ENCODE measurements at places on chromosomes 5 and 9.

- no peak for DNase-seq
These were observed 971.1 kb upstream of the COX7C start for GRCh38 chr5:85646641-85647040.

DNA sequence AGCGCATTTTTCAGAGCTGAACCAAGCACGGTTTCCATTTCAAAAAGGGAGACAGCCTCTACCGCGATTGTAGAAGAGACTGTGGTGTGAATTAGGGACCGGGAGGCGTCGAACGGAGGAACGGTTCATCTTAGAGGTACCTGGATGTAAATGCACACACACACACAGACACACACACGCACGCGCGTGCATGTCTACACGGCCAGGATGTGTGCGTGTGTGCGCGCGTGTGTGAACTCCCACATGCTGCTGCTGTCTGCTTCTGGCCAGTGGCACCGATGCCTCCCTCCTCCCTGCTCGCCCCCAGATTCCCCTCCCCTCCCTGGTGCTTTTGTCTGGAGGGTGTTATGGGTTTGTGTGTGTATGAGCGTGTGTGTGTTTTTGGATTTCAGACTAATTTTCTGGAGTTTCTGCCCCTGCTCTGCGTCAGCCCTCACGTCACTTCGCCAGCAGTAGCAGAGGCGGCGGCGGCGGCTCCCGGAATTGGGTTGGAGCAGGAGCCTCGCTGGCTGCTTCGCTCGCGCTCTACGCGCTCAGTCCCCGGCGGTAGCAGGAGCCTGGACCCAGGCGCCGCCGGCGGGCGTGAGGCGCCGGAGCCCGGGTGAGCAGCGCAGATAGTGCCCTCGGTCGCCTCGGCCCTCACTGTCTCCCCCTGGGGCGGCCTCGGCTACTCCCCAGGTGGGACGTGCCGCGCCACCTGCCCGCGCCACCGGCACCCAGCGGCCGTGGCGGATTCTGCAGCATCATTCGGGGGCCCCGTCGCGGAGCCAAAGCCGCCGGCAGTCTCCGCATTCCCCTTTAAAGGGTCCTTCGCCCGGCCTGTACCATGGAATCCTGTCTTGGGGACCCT lies at the start of gene NTRK2:
Gene NTRK2 (plus strand): TSS at position 442 of the 850 bp plus-strand sequence. CDS start 1,020 bp downstream, outside the sequence.
- DNase-seq: no peak

DNA sequence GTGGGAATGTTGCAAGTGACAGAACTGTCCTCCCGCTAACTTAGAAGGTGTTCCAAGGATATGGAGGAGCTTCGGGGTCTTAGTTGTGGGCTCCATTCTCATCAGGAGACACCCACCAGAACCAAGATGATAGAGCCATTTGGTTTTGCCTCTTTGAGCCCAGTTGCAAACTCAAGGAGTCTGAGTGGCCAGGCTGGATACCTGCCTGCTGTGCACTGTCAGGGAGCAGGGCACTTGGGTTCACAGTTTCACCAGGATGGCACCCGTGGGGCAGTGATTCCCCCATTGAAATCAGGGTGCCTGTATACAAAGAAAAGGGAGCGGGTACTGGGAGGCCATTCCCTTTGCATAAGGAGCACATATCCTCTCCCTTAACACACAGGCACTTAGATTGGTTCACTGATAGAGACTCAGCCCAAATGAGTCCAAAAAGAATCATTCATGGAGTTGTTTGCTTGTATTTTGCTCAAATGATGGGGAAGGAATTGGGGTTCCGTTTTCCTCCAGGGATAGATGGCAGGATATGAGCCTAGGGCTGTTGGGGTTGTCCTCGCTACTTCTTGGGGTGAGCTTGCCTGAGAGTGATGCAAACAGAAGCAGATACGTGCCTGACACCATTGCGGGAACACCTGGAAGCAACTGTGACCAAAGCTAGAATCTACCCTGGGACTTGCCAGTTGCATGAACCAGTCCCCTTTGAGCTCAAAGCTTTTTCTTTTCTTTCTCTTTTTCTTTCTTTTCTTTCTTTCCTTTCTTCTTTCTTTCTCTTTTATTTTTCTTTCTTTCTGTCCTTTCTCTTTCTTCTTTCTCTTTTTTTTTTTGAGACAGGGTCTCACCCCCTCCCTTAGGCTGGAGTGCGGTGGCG lies 1.3 kb upstream of the PRR7 start:
- no peak for DNase-seq

- no peak for DNase-seq
These were observed 530.1 kb upstream of the DMAC1 start for GRCh38 chr9:8329561-8330283.

- DNase-seq: no peak
These were observed 194.3 kb downstream of the SMARCA2 start for GRCh38 chr9:2209400-2209799.

GRCh38 chr9:93059011-93059714 lies 662 bp downstream of the SUSD3 start:
- DNase-seq: no peak

DNA sequence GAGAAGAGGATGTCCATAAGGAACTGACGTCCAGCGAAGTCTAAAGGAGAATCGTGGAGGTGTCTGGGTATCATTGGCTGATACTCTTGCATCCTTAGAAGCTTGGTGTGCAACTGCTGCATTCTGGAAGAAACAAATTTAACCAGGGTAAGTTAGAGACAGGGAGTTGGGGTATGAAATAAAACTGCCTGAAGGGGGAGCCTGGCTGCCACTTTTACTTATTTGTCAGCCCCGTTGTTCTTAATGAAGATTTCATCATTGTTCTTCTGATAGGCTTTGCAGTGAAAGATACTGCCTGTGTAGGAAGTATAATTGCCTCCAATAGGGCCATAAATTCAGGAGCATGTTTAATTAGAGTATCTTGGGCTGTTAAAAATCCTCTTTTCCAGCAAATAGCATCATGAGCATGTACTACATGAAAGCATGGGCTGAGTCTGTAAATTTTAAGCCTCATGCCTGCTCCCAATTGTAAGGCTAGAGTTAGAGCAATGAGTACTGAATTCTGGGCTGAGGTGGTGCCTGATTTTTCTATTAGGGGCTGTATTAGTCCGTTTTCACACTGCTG lies 1264.5 kb upstream of the ACO1 start:
- no peak for DNase-seq

DNA sequence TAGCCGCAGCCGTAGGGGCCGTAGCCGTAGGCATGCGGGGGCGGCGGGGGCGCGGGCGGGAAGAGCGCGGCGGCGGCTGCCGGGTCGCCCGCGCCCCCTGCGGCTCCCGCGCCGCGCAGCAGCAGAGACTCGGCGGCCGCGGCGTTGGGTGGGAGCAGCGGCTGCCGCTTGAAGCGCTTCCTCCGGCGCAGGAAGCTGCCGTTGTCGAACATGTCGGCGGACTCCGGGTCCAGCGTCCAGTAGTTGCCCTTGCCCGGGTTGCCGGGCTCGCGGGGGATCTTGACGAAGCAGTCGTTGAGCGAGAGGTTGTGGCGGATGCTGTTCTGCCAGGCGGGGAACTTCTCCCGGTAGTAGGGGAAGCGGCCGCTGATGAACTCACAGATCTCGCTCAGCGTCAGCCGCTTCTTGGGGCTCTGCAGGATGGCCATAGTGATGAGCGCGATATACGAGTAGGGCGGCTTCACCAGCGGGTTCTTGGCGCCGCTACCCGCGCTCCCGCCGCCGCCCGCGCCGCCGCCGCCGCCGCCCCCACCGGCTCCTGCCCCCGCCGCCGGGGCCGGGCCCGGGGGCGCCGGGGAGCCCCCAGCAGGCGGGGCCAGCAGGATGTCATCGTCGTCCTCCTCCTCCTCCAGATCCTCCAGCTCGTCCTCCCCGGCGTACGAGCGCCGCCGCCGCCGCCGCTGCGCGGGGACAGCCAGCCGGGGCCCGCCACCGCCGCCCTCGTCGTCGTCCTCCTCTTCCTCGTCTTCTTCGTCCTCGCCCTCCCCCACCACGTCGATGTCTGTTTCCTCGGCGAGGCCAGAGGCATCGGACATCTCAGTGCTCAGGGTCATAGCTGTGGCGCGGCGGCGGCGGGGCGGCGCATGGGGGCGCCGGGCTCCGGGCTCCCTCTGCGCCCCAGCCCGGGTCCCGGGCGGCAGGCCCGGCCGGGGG lies 781 bp downstream of the FOXD1 start:
- no peak for DNase-seq

GRCh38 chr5:152282331-152282730 lies 122.7 kb downstream of the NMUR2 start:
- DNase-seq: no peak

GRCh38 chr9:86632537-86632936 lies 278.3 kb upstream of the TUT7 start:
- no peak for DNase-seq

DNA sequence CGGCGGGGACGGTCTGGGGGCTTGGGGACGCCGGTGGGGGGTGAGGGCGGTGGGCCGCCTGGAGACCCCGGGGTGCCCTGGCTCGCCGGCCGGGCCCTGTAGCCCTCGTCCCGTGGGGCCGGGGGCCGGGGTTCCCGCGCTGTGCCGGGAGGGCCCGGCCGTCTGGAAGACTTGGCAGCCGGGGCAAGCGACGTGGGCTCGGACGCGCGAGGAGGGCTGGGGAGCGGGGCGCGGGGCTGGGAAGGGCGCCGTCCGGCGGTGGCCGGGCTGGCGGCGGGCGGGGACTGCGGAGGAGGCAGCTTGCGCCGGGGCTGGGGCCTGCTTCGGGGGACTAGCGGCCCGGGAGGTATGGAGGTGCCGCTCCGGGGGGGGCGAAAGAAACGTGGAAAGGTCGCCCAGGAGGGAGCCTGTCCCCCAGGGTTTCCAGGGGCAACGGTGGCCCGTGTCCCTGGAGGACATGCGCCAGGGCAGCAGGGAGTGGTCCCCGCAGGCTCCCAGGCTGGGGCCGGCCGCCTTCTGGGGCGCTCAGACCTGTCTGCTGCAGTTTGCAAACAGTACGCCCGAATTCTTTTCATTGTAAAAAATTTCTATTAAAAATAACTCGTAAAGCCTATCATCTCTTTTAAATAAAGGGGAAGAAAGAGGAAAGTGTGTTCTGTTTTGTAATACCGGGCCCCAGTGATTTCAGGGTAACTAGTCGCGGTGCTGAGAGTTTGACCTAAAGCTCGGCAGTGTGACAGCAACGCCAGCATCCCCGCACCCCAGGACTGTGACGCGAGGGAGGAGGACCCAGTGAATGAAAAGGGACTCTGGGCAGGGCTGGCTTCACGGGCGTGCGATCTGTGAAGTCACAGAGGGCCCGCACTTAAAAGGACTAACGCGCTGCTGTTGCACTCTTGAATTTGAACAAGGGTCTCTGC lies 752 bp upstream of the ANKH start:
- no peak for DNase-seq

GRCh38 chr5:14250084-14250695 lies 107.0 kb downstream of the TRIO start:
- no peak for DNase-seq

DNA sequence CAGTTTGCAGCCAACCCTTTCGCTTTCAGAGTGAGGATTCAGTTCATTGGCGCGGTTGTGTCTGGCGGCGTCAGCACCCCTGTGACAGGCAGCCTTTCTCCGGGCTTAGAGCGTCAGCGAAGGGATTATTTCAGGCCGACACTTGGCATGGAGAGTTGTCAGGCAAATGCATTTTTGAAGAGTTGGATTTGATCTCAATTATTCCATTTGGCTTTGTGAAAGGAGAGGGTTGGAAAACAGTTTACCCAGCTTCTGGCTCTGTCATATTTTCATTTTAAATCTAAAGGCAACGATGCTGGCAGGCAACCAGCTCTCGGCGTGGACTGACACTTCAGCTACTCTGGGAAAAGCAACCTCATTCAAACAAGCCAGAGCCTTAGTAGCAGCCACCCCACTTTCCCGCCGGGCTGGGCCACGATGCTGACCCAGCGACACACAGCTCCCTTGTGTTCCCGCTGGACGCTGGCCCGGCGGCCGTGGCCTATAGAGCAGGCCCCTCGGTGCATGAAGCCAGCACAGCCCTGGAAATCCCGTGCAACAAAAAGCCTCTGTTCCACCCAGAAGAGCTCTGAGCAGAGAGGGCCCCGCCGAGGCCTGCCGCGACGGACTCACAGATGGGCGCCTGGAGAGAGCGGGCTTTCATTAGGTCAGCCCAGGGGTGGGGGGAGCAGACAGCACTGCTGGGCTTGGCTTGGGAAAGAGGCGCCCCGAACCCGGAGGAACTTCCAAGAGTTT lies 28.9 kb upstream of the LPCAT1 start:
- DNase-seq: no peak

- no peak for DNase-seq
These were observed 27.2 kb upstream of the ASS1 start for GRCh38 chr9:130417602-130418001.

- no peak for DNase-seq
These were observed 612.9 kb downstream of the DNAH5 start for GRCh38 chr5:13331585-13331984.

- DNase-seq: no peak
These were observed 509.4 kb downstream of the NFIB start for GRCh38 chr9:13804532-13804931.

DNA sequence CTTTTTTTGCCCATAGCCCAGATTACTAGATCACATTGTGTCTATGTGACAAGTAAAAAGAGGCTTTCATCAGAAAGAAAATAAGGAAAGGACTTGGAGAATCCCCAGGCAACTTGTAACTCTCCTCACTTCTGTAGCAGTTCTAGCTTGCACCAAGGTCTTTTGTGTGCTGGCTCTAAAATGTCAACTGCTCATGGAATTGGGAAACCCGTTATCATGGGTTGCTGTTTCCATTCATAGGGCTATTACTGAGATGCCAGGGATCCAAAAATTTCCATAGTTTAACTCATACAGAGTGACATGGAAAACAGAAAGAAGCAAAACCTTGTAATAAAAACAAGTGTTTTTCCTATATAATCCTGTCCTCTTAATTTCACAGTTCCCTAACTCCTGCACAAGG lies 123.9 kb upstream of the FBXL7 start:
- DNase-seq: no peak

- no peak for DNase-seq
These were observed 339.6 kb upstream of the ITGA1 start for GRCh38 chr5:52448111-52448510.

- no peak for DNase-seq
These were observed 65.5 kb upstream of the ABCA1 start for GRCh38 chr9:104993291-104993963.

- DNase-seq: no peak
These were observed 22.7 kb upstream of the UNC5A start for GRCh38 chr5:176787676-176788075.

DNA sequence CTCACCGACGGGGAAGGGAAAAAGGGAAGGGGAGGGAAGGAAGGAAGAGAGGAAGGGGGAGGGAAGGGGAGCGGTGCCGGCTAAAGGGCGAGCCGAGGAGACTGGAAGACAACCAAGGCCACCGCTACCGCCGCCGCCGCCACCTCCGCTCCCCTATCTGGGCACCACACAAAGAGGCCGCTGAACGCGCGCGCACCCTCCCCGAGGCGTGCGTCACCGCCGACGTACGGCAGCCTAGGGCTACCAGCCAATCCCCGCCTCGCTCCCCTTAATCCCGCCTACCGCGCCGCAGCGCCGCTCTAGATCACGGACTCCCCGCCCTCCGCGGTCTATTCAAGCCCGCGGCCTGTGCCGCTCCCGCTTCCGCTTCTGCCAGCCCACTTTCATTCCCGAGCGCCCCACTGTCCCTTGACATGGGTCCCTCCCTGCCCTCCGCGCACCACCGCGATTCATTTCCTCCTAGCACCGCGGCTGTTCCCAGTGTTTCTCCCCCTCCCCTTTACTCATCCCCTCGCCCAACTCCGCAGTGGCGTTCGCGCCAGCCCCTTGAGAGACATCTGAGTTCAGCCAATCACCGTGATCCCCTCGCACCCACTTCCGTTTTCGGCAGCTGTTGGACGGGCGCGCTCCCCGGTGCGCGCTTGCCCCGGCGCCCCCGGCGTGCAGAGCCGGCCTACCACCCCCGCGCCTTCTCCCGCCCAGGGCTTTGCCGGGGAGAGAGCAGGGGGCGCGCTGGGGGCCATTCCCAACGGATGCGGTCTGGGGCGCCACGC lies at the start of gene HNRNPA0:
Gene HNRNPA0 (minus strand): TSS at position 176 of the 773 bp plus-strand sequence. CDS start 297 bp downstream, outside the sequence.
- peak; percentile 94 for DNase-seq
